ENCODE measurements at places on chromosomes 4 and X.
A peak's percentile ranks its signal among the peaks of the same experiment; 100 is the strongest.

DNA sequence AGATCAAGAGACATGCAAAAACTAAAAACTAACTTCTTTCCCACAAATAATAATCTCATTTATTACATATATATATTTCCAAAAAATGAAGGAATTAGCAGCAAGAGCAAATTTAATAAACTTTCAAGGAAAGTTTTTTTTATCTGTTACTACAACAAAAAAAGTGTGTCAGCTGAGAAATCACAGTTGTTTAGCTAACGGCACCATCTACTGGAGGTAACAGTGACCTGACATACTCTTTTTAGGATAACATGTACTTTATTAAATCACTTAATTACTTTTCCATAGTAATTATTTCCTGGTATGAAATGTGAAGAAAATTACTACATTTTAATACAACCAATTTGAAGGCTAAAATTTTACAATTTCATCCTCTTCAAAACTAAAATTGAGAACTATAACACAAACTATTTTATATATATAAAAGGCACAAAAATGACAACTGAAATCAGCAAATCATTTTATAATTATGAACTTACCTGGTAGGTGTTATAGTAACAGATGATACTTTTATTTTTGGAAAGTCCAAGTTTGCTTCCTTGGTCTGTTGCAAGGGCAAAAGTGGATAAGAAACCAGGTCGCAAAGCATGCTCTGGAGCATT, 9.1 kb downstream of the LAMTOR3 start:
- peak; percentile 18 for DNase-seq

DNA sequence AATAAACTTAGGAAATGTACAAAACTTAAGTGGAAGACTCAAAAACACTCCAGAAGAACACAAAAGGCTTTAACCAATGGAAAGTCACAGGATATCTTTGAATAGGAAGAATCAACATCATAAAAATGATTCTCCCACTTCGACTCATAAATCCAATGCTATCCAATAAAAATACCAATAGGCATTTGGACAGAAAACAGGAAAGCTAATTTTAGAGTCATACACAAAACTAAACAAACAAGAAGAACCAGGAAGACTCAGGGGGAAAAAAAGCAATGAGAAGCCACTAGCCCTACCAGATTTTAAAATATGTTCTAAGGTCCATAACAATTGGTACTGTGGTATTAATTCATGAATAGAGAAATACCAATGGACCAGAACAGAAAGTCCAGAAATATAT, 28.2 kb downstream of the SLC9A7 start:
- no peak for DNase-seq

GRCh38 chr4:80471756-80472155, 136.2 kb downstream of the CFAP299 start:
- no peak for DNase-seq

- no peak for DNase-seq
Measured at GRCh38 chrX:150306002-150306401, 57.1 kb upstream of the MAMLD1 start.

GRCh38 chr4:179836179-179837075, 2394.2 kb upstream of the AGA start:
- DNase-seq: no peak

GRCh38 chrX:153953892-153954557, 9.6 kb upstream of the RENBP start:
- no peak for DNase-seq

DNA sequence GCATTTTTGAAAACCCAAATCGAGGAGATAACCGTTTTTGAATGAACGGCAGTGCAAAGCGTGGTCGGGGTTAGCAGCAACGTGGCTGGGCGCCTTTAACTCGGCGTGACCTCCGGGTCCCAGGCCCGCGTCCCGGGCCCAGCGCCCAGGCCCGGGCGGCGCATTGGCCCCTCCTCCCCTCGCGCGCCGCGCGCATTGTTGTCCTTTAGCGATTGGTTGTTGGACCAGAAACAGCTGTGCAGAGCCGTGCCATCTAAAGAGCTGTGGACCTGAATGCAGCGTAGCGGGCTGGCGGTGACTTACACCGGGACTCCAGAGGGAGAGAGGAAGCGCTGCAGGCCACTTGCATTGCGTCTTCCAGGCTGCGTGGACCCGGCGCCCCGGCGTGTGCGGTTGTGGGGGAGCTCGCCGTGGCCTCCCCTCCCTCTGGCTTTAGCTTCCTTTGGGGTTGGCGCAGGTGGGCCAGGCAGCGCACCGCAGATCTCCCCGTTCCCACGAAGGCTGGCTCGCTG, at the start of gene STOX2:
Gene STOX2 (plus strand): TSS at position 227 of the 512 bp plus-strand sequence. CDS start 1,484 bp downstream, outside the sequence.
- DNase-seq: no peak

All from GM12864 (cell line).